Jurkat, Clone E6-1 (cell line): ENCODE measurements at places on chromosomes 12 and 14.

- no peak for DNase-seq
These were observed 604 bp downstream of the HCFC2 start for GRCh38 chr12:104064842-104065427.

DNA sequence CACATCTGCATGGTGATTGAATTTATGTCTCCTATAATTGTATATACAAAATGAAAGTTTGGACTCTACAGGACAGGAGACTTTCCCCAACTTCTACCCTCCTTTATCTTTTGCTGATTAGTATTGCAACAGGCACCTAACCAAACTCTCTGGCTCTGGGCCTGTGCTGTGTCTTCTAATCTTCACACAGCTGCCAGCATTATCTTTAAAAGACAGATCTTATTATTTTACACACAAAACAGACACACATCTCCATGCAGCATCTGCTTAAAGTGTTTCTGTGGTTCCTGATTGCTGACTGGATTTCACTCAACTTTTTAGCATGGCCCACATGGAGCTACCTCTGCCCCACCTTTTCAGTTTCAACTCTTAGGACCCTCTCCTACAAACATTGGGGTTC is 154.9 kb upstream of the PELI2 start:
- DNase-seq = no peak

GRCh38 chr12:93365616-93366405 is 11.9 kb upstream of the NUDT4 start:
- DNase-seq = no peak

GRCh38 chr12:13661005-13661887 is 320.2 kb downstream of the GRIN2B start:
- peak; percentile 19 for DNase-seq

DNA sequence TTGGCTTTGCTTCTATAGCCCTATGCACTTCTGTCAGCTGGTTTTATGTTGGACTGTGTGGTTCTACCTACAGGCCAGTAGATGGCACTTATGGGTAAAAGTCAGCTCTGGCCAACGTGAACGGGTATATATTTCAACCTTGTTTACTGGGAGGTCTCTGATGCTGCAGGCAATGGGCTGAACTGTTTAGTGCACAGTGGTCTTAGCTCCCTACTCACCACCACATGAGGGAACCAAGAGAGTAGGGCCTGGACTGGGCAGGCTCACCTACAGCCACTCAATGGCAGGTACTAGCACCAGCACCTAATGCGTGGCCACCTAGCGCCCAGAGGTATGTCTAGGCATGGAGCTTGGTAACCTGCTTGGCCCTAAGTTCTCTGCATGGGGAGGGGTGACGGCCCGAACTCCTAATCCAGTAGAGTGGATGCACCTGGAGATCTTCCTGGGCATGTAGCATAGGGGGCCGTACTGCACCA is 481.8 kb downstream of the TMEM117 start:
- DNase-seq = peak; percentile 19

- no peak for DNase-seq
These were observed 871.4 kb downstream of the C12orf50 start for GRCh38 chr12:87157791-87158190.

- DNase-seq = no peak
These were observed 1.2 kb downstream of the PPM1H start for GRCh38 chr12:62933602-62934238.

DNA sequence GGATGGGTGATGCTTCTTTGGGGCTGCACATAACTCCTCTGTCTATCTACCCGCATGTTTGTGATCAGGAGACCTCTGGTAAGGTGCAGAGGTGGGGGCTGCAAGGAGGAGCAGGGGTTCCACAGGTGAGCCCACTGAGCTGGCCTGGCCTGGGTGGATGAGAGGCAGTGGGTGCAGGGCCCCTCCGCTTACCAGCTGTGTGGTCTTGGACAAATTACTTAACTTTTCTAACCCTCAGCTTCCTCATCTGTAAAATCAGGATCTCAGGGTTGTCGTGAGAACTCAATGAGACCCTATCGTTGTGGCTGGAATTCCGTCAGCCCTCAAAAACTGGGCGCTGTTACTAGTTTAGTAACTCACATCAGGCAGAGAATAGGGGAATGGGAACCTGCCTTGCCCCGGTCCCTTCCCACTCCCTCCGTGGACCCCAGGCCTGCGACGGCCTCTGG is 7.5 kb downstream of the PTPN6 start:
- DNase-seq = no peak

GRCh38 chr14:73272393-73272792 is 35.1 kb downstream of the PAPLN start:
- DNase-seq = no peak

- DNase-seq = no peak
These were observed 130.6 kb downstream of the BCAT1 start for GRCh38 chr12:24818351-24818750.

GRCh38 chr12:116524964-116525379 is 34.2 kb upstream of the MAP1LC3B2 start:
- no peak for DNase-seq
